ENCODE measurements at places on chromosomes 3 and 15.

DNA sequence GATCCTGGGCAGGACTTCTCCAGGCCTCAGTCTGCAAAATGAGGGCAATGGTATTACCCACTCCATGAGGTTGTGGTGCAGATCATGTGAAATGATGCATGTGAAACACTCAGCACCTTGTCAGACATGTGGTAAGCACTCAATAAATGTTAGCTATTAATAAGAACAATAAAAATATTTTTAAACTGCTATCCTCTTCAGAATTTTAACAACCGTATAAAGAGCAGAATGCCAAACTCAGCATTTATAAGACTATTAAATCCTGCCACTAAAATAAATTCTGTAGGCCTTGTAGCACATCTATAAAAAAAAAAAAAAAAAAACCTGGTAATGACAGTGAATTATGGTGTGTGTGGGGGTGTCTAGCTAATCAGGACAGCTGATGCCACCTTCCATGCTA is 213.9 kb upstream of the UMPS start:
- no peak for DNase-seq

- DNase-seq = no peak
These were observed 21.3 kb downstream of the NPAP1 start for GRCh38 chr15:24696842-24697241.

DNA sequence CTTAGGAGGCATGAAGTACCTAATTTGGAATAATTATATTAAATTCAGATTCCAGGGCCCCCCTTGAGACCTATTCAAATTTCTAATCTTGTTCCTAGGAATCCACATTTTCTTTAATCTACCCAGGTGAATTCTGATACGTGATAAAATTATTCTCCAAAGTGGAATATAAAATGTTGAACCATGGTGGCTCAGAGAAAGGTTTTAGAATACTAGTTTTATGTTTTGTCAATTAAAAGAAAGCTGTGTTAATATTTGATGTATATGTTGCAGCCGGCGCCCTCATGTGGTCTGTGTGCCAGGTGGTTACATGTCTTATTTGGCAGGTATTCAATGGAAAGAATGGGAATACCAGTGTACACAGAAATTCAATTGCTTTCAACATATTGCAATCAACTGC is 321.8 kb downstream of the FEZF2 start:
- DNase-seq = no peak

- no peak for DNase-seq
These were observed 35.8 kb downstream of the RBM15B start for GRCh38 chr3:51426921-51427320.

DNA sequence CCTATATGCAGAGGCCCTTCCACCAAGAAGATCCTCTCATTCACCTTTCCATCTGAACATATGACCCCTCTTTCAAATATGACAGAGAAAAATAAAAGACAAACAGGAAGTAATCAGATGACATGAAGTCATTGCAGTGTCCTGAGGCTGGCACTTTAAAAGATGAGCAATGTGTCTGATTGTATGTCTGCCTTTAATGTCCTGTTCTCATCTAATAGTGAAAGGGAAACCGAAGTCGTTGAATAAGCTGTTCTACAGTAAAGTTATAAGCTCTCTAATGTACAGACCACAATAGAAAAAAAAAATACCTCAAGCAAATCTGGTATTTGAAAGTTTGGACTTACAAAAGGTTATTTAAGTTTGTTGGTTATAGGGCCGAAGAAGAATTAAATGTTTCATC is 243.0 kb downstream of the CLSTN2 start:
- no peak for DNase-seq

GRCh38 chr3:140421884-140422283 is 256.0 kb upstream of the TRIM42 start:
- no peak for DNase-seq

DNA sequence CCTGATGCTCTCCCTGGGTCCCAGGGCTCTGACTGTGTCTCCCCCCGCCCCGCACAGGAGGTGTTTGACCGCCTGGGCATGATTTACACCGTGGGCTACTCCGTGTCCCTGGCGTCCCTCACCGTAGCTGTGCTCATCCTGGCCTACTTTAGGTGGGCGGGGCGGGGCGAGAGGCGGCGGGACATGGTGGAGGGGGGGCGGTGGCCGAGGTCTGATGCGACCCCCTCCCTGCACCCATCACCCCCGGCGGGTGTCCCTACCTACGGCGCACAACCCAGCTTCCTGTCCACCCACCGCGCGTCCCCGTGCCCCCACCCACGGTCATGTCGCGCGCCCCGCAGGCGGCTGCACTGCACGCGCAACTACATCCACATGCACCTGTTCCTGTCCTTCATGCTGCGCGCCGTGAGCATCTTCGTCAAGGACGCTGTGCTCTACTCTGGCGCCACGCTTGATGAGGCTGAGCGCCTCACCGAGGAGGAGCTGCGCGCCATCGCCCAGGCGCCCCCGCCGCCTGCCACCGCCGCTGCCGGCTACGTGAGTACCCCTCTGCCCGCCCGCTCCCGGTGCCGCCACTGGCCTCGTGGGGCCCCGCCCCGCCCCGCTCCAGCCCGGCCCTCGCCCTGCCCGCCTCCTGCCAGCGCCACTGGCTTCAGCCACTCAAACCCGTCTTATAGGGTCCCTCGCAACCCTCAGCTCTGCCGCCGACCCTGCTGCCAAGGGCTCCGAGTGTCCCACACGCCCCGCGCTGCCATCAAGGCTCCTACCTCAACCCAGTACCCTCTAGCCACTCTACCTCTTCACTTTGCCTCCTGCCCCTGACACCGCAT is 21.0 kb downstream of the PTH1R start:
- DNase-seq = no peak

GRCh38 chr3:63986146-63986545 is 37.1 kb downstream of the PSMD6 start:
- DNase-seq = no peak

- no peak for DNase-seq
These were observed 29.7 kb downstream of the SEMA7A start for GRCh38 chr15:74403991-74404563.

DNA sequence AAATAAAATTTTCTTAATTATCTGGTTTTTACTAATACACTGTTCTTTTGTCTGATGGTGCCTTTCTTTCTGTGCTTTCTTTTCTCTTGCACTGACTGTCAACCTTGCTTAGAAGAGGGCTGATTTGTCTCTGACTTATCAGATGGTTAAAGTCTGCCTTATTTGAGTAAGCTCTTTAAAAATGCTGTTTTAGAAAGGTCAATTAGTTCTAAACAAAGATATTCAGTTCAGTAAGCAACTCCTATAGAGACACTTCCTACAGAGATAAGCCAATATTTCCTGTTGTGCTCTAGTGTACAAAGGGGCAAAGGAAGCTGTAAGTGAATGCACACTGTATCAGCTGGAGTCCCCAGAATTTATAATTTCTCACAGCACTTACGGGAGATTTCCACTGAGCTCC is 153.4 kb upstream of the TSPAN3 start:
- no peak for DNase-seq

DNA sequence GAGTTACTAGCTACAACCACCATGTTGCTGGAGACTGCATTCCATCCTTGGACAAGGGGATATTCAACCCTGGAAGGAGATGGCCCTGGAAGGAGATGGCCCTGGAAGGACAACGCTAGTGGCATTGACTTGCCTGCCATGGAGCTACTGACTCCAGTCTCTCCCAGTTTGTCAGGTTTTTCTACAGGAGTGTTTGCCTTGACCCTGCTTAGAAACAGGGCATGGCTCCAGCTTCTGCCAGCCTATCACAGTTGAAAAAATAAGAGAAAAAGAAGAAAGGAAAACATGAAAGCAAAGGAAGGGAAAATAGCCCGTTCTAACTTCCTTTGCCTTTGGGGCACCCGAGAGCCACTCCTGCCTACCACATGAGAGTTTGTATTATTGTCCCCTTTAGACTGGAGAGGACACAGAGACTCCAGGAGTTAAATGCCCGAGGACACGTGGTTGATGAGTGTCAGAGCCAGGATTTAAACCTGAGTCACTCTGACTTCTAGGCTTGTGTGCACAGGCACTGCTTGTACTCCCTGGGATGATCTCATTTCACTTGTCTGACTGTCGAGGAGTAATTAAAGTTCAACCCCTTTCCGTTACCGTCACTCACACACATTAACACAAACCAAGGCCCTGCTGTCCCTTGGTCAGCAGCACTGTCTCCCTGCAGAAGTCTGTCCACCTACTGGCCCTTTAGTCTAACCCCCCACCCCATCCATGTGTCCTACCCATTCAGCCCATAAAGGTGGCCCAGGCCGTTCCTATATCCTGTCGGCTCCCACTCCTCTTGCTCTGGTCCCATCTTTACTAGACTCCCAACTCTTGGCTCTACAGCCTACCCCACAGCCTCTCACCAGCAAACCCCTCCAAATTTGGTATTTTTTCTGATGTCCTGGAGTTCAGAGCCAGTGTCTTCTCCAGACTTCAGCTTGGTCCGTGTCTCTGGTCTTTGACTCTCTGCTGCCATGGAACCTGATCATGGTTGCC is 46.1 kb downstream of the C2CD4A start:
- no peak for DNase-seq

- no peak for DNase-seq
These were observed 190.6 kb upstream of the ADAMTS9 start for GRCh38 chr3:64878362-64878761.

GRCh38 chr3:31210068-31210645 is 315.7 kb upstream of the GADL1 start:
- DNase-seq = no peak

All from stimulated activated CD8-positive, alpha-beta memory T cell treated with anti-CD3 and anti-CD28 coated beads, Interleukin-7, amount 100 ng/mL, for 48 hours (primary cell).